ENCODE measurements at places on chromosomes 6 and 20.

DNA sequence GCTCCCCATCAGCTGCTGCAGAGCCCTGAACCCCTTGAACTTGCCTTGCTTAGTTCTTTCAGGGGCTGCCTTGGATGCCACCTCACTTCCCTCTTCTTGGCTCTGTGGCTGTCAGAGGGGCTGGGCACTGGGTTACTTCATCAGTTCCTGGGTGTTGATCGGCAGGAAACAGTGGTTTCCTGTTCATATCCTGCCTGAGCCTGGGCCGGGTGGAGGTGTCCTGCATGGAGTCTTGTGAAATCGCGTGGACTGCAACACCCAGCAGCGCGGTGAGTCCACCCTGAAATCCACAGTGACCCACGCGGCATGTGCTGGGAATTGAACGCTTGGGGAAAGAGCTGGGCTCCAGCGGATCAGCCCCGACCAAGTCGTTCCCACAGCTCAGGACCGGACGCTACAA, 97.5 kb downstream of the CDH26 start:
- DNase-seq = no peak

GRCh38 chr6:36627801-36628246, 33.7 kb downstream of the SRSF3 start:
- no peak for DNase-seq

DNA sequence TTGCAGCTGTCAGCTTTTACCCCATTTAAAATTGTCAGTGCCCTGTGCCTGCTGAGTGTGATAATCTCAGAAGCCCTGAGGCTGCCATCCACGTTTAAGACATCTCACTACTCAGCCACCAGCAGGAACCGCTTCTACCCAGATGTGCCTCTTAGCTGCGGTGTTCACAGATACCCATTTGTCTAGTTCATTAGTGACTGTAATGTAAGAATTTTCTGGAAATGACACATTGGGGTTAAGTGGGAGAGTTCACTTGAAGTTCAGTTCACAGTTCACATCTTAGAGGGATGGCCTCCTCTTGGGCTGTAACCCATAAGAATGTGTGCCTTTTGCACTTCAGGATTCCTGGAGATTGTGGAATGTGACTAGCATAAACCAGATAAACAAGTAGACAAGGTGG, 477.7 kb downstream of the BTBD3 start:
- DNase-seq = no peak

GRCh38 chr20:24488800-24489175, 19.4 kb downstream of the SYNDIG1 start:
- no peak for DNase-seq

- no peak for DNase-seq
Observed at GRCh38 chr20:34863421-34863965, 9.2 kb downstream of the GGT7 start.

DNA sequence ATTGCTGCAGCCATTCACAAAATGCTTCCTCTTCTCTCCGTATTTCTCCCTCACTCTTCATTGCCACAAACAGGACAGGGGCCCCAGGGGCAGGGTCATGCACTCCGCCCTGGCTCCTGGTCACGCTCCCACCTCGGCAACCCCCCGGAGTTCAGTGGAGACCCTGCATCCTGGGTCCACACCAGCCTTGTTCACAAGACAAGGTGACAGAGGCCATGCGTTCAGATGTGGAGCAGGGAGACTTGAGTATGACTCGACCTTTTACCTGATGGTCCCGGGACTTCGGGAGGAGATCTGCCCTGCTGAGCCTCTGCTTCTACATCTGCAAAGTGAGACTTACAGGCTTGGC, 49.4 kb downstream of the ANKRD60 start:
- no peak for DNase-seq

DNA sequence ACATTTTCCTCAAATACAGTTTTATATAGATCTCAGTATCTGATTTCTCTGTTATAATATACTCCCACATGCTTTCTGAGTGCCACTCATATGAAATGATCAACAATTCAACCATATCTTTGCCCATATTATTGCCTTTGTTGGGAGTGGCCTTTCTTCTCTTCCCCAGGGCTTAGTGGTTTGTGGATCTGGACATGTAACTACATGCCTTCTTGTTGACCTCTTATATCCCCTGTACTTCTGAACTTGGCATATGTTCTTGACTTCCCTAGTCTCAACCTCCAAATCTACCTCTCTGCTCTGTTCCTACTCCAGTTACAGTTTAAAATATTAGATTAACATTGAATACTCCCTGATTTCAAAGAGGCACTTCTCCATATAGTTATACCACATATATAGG, 34.3 kb upstream of the PRIM2 start:
- no peak for DNase-seq

GRCh38 chr20:3461211-3461771, 9.5 kb upstream of the ATRN start:
- peak; percentile 60 for DNase-seq

DNA sequence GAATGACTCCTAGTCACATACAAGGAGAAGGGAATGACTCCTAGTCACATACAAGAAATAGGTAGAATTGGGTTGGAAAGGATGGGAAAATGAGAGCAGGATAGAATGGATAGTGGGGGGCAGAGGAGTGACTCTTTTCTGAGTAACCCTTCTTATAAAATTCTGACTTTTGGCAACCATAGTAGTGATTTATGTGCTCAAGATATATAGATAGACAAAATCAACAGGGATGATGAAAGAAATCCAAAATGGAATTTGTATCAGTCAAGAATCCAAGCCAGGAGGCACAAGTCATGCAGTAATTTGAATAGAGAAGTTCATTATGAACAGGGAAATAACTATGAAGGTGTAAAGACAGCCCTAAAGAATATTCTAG, 41.7 kb downstream of the ADAT2 start:
- no peak for DNase-seq

DNA sequence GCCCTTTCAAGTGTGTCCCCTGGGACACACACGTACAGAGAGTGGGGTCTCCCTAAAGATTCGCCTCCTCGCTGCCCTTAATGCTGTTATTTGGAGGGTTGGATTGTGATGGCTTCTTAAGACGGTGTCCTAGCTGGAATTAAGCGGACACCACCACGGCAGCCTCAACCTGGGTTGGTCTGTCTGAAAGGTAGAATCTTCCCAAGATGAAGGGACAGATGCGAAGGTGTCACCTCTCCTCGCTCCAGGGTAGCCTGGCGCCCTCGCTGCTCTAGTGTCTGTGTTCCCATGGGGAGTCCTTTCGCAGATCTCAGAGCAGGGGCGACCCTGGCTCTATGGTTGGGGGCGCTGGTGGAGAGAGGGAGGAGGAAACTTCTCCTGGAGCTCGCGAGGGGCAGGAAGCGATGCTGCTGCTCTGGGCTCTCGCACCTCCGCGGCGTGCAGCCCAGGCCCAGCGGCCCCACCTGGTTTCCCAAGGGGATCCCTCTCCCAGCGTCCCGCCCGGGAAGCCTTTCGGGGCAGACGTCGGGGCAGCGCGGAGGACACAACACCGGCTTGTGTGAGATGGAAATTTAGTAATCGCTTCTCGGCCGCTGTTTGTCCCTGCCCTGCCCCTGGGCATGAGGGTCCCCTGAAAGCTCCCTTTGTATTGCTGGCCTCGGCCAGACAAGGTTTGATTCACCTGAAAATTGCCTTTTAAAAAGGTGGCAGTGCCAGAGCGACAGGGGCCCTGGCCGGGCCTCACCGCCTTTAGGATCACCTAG, 1.7 kb downstream of the RSPO3 start:
- peak; percentile 37 for DNase-seq

DNA sequence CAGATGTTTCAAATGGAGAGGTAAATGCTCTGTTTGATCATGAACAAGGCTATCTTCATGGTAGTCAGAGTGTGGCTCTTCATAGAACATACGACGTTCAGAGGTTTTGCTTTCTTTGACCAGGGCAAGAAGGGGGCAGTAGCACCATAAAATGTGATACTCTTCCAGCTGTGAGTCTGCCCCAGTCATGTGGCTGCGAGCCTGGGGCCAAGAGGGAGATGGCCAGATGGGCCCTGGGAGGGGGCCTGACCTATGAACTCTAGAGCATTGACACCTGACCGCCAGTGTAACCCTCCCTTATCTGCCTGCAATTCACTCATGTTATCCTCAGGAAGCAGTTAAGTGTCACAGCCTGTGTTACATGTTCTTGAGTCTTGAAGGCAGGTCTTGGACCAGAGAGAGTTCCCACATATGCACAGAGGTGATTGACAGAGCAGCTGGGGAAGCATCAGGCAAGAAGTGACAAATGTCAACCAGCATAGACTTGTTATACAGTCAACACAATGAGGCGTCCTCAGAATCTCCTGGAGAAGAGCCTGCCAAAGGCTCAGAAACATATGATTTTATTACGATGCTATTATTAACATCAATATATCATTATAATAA, 55.0 kb downstream of the SCML4 start:
- peak; percentile 18 for DNase-seq

DNA sequence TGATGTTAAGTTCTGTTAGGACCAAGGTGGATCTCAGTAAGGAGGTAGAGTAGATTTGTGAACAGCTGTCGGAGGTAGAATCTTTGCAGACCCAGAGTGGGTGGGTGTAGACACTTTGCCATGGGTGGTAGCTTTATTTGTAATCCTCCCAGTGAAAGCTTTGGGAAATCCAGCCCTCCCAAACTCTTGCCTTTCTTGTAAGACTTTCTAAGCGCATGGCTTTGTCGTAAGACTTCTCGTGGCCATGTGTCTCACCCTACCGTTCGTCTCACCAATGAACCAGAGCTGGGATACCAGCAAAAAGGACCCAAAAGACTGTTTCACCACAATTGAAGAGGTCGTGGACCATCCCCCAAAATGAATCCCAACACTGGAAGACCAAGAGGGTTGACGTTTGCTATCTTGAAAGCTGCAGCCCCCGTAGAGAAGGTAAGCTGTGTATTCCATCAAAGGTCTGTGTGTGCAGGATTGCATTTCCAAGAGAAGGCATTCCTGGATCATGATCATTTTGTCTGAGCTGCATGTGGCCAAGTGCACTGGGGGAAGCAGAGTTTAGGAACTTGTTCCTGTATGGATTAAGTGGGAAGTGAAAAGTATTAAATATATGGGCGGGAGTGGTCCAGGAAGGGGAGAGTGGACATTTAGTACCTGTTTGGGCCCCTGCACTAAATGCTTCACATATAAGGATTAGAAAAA, 5.8 kb upstream of the TMEM14A start:
- DNase-seq = no peak

- DNase-seq = no peak
Observed at GRCh38 chr20:46627234-46627633, 24.0 kb downstream of the SLC13A3 start.

DNA sequence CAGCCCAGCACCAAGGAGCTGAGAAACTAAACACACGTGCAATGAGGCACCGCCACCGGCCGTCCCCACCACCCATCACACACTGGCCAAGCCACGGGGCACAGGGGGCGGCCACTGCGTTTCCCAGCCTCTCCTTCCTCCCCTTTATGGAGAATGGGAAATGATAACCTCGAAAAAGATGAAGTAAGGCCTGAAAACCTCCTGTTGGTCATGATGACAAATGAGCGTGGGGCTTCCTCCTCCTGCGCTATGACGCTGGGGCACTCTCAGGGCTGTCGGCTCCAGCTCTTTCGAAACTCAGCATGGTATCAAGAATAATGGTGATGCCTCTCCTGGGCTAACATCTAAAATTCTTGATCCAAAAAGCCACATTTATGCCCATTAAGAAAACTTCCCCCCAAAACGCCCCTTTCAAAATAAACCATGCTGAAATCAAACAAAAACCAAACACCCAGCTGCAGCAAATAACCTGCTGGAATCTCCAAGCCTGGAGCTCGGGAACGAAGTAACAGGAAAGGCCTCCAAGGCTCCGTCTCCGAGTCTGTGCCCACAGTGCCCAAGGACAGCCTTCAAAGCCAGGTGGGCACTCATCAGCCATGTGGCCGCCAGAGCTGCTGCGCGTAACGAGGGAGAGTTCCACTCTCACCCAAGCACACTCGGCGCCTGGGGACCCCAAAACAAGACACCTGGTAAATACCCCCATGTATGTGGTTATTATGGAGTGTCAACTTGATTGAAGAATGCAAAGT, 50.0 kb downstream of the TAF4 start:
- no peak for DNase-seq

GRCh38 chr6:31402324-31403282, 792 bp upstream of the MICA start:
- no peak for DNase-seq

- DNase-seq = no peak
Observed at GRCh38 chr6:169923468-169924464, 172.3 kb downstream of the ERMARD start.

GRCh38 chr6:88614316-88614877, 349.0 kb downstream of the RNGTT start:
- DNase-seq = no peak
